ENCODE measurements at places on chromosomes 13 and 19.

GRCh38 chr13:100836711-100837110 lies 162.1 kb upstream of the TMTC4 start:
- no peak for DNase-seq

DNA sequence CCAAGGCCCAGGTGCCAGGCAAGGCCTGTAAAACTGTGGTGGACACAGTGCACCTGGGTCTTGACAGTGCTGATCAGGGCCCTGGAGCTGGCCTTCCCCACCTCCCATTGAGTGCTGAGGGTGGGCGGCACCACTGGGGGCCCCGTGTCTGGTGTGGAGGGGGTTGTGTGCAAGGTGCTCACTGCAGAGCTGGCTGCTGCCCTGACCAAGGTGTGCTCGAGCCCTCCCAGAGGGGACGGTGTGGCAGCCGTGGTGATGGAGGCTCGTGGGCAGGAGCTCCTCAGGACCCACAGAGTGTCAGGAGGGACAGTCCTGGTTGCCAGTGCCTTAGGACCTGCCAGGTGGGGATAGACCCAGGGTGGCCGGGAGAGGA lies 23.0 kb downstream of the ATP4B start:
- DNase-seq, result no peak

DNA sequence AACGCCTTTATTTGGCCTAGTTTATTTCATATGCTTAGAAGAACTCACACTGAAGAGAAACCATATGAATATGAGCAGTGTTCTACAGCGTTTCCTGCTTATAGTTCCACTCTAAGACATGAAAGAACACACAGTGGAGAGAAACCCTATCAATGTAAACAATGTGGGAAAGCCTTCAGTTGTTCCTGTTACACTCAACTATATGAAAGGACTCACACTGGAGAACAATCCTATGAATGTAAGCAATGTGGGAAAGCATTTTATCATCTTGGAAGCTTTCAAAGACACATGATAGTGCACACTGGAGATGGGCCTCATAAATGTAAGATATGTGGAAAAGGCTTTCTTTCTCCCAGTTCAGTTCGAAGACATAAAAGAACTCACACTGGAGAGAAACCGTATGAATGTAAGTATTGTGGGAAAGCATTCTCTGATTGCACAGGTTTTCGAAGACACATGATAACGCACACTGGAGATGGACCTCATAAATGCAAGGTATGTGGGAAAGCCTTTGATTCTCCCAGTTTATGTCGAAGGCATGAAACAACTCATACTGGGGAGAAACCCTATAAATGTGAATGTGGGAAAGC lies 13.7 kb downstream of the ZNF441 start:
- no peak for DNase-seq

DNA sequence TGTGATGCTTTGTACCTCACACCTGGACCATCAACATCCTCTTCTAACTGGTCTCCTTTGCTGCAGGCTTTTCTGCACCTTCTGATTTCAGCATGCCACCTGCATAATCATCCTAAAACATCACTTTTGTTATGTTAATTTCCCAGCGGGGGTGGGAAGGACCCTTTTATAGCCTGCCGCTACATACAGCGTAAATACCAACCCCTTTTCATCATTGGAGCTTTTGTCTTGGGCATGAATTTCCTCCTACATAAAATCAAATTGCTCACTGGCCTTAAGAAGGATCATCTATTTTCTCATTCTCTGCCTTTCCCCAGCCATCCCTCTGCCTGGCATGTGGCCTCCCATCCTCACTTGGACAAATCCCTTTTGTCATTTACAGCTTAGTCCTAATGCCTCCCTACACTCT lies 124.7 kb downstream of the RBM26 start:
- no peak for DNase-seq
